ENCODE measurements at places on chromosomes 6 and 20. TPM values are rescaled to one million over a fixed set of nuclear protein-coding genes. Genes with fewer than 3 reads are reported as not detected.

DSP gene
- total RNA-seq = not detected

NNAT gene
- not detected for total RNA-seq

CLPSL2 gene
- total RNA-seq = not detected

ARMC2 gene
- total RNA-seq = 6.1 TPM

RIPPLY2 gene
- not detected for total RNA-seq

ABCC10 gene
- total RNA-seq = 52.3 TPM

TRIM15 gene
- 0.76 TPM for total RNA-seq

RNF114 gene
- total RNA-seq = 58.3 TPM

PKHD1 gene
- not detected for total RNA-seq

ERVFRD-1 gene
- not detected for total RNA-seq

PNLDC1 gene
- 0.74 TPM for total RNA-seq
